ENCODE measurements at places on chromosomes 7 and 10. TPM values are rescaled to one million over a fixed set of nuclear protein-coding genes. Genes with fewer than 3 reads are reported as not detected.

- H3K27me3 ChIP-seq: no peaks in the 10 kb centered on the region
- DNase-seq: no peak
- H3K36me3 ChIP-seq: peaks cover 14% of the 10 kb centered on the region
- H3K4me3 ChIP-seq: no peak overlapping the region
- peaks cover 39% of the 10 kb centered on the region for H3K4me1 ChIP-seq
Observed at GRCh38 chr7:107924841-107925504, 34.0 kb downstream of the DLD start.

Gene TET1
- 0.69 TPM for total RNA-seq

Gene ARPC1B
- total RNA-seq: 202 TPM

Gene SLC29A3
- 5.3 TPM for total RNA-seq

DNA sequence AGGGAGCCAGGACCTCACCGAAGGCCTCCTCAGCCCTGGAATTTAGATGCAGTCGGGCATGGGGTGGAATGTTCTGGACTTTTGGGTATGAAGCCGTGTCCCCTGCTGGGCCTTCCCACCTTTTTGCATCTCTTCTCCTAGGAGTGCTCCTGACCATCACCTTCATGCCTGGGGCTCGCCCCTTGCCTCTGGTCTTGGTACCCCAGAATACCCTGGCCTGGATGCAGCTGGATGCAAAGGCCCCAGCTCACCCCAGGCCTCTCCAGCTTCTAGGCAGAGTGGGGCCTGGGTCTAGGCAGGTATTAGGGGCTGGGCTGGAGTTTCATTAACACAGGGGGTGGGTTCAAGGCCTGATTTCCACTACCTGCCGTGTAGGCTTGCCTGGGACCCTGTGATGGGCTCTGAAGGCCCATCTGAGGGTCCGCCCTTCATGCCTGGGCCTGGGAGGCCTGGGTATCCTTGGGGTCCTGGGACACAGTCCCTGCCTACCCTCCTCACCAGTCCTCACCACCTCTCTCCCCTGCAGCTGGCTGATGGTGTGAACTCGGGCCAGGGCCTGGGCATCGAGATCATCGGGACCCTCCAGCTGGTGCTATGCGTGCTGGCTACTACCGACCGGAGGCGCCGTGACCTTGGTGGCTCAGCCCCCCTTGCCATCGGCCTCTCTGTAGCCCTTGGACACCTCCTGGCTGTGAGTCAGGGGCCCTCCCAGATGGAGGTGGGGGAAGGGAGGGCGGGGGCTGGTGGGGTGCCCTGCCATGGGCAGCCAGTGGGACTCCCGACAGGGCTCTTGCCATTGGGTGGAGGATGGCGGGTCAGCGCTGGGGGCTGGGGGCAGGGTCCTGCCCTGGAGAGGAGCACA is 10.1 kb downstream of the AQP1 start:
- H3K27ac ChIP-seq: no peak overlapping the region
- H3K27me3 ChIP-seq: no peaks in the 10 kb centered on the region
- DNase-seq: no peak
- no peaks in the 10 kb centered on the region for H3K36me3 ChIP-seq
- no peaks in the 10 kb centered on the region for H3K4me1 ChIP-seq

Gene FFAR4
- total RNA-seq: not detected

DNA sequence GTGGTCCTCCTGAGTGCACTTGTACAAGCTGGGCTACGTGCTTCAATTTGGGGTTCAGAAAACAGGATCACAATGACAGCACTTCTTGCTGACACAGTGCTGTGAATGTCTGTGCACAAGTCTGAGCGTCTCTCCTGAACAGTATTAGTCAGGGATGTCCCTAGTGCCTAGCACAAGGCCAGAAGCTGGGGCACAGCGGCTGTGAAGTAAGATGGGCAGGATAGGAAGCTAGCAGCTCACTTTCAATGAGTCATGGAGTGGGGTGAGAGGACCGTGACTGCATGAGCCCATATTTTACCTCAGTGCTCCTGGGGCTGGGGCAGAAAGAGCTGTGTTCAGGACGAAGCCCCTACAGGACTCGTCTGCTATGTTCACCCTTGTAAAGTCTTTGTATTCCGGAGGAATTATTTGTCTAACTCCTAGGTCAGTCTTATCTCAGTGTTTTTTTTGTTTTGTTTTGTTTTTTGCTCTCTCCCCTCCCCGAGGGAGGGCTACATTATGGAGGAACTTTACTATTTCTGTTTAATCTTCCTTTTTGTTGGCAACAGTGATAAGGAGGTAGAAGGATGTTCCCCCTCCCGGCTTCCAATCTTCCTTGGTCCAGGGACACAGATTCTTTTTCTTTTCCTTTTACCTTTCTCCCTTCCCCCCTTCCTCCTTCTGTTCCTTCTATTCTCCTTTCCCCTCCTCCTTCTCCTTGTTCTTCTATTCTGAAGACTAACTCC is 2.8 kb upstream of the LRMDA start:
- H3K27ac ChIP-seq: no peak overlapping the region
- no peak overlapping the region for H3K4me3 ChIP-seq
- no peak for DNase-seq
- peaks cover 43% of the 10 kb centered on the region for H3K27me3 ChIP-seq
- no peaks in the 10 kb centered on the region for H3K36me3 ChIP-seq

GRCh38 chr7:24842449-24843241 is 85.4 kb upstream of the GSDME start:
- peaks cover 8% of the 10 kb centered on the region for H3K4me1 ChIP-seq
- no peak for DNase-seq
- peaks cover 8% of the 10 kb centered on the region for H3K36me3 ChIP-seq
- H3K27ac ChIP-seq: no peak overlapping the region
- H3K27me3 ChIP-seq: no peaks in the 10 kb centered on the region
